ENCODE measurements at places on chromosomes 5 and 9.

DNA sequence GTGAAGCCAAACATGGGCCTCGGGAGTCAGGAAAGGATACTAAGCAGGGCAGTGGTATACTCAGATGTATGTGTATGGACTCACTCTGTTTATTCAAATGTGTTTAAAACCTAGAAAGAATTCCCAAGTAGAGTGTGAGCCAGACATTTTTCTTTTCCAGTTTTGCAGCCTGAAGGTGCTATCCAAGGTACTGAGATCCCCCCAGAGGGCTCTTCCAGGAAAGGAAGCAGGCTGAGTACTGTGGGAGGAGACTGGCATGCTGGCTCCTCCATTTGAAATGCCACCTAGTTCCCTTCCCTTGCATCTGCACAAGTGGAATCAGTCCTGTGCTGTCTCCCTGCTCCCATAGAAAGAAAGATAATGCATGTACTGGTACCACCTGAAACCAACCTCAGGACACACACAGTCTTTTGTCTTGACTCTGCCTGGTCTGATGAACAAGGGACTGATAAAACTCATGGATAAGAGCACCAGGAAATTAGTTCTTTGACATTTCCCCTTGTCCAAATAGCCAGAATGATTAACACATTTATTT, 85.9 kb downstream of the HRH2 start:
- DNase-seq, result peak; percentile 68

DNA sequence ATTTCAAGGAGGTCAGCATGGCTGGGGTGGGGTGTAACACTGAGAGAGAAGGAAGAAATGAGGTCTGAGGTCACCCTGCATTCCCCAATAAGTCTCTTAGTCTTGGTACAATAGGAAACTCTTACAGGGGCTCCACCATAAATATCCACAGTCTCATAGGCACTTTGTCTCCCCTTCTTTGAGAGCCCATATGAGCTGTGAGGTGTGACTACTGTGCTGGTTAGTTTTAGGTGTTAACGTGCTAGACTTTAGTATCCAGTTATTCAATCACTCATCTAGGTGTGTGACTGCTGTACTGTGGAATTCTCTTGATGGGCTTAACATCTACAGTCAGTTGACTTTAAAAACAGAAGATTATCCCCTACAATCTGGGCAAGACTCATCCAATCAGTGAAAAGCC, 378.1 kb upstream of the RFX3 start:
- no peak for DNase-seq

DNA sequence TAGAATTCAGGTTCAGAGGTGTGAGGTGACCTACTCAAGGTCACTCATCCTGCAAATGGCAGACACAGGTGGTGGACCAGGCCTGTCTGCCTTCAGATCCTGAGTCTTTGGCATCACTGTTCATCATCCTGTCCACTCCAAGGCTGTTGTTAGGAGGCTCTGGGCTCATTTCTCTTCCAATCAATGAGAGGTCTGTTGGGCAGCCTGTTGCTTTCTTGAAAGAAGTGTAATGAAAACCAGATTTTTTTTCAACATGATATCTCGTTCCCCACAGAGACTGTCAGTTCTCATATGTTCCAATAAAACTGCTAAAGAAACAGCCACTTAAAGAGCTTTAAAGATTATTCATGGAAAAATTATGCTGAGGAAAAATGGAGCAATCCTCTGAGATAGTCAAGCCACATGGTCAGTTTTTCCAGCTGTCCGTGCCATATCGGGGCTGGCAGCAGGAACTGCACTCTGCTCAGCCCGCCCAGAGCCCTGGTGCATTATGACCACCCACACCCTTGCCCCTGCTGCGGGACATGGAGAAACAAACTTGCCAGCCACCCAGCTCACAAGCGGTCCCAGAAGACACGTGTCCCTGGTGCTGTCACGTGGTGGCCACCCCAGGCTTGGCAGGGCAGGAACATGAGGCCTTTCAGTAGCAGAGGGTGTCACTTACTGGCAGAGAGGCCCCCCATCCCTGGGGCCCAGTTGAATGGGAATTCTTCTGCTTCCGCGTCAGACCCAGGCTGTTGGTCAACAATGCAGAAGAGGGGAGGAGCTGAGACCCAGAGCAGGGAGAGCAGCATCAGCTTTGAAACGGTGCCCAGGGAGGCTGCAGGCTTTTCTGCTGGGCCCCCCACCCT, 63.7 kb upstream of the ANGPTL2 start:
- no peak for DNase-seq

- no peak for DNase-seq
Observed at GRCh38 chr9:81266674-81267073, 422.7 kb downstream of the TLE1 start.

DNA sequence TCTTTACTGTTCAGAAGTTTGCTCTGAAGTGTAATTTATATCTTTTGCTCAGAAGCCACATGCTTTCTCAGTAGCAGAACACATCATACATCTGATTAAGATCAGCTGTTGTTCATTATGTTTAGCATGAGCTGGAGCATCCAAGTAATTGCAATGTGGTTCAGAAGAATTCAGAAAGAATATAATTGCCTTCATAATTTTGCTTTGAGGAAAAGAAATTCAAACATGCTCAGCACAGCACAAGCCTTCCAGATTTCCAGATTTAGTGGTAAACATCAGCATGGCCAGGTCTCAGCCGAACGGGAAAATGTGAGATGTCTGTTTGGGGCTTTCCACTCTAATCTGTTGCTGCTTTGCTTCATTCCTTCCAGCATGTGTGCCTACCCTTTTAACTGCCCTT, 65.9 kb downstream of the ITGA1 start:
- no peak for DNase-seq

- DNase-seq, result no peak
Observed at GRCh38 chr5:6858419-6858818, 145.2 kb downstream of the TENT4A start.

DNA sequence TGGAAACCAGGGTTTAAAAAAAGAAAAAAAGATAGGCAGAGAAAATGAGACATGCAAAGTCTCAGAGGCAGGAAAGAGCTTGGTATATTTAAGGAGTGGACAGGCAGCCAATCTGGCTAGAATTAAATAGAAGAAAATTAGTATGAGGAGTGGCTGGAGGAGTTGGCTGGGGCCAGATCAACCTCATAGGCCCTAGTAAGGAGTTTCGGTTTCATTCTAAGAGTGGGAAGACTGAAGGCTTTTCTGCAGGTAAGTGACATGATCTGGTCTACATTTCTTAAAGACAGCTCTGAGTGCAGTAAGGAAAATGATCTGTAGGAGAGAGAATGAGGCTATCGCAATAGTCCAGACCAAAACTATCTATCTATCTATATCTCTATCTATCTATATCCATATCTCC, 27.5 kb downstream of the ADRB2 start:
- no peak for DNase-seq

- peak; percentile 66 for DNase-seq
Observed at GRCh38 chr5:74187757-74188156, 452.8 kb downstream of the ENC1 start.

GRCh38 chr5:161277011-161277410, 269.5 kb downstream of the GABRB2 start:
- DNase-seq, result no peak

GRCh38 chr9:134064711-134065110, 3.1 kb downstream of the BRD3 start:
- DNase-seq, result peak; percentile 44

DNA sequence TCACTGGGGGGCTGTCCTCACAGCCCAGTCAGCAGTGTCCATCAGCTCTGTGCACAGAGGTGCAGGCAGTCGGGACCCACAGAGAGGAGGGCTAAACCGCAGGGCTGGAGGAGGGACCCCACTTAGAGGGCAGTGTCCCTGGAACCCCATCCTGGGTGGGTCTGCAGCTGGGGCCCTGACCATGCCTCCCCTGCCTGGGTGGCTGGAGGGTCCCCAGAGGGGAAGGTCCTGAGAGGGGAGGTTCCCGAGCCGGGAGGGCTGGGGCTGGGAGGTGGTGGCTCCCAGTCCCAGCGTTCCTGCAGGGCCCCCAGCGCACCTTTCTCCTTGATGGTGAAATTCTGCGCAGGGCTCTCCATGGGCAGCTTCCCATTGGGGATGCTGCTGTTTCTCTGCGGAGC, 32.7 kb downstream of the EXOC3 start:
- DNase-seq, result no peak

Measured in endodermal cell (in vitro differentiated cells).